CD4-positive, alpha-beta T cell treated with Interleukin-21 for 1 hour (primary cell): ENCODE measurements at places on chromosomes 4 and X.

DNA sequence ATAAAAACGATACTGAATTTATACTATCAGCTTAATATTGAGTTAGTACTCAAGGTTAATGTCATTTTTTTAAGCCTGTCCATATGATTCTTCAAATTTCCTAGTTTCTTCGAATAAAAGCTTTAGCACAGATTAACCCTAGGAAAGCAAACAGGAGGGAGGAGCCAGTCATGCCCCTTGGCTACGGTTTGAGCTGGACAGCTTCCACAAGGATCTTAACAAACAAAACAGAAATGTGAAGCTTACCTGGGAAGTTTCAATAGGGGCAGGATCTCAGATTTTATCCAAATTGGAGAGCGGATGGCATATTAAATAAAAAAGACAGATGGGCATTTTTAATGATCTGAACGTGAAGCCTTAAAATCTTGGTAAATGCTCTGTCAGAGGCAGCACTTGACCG lies 2.3 kb downstream of the NWD2 start:
- no peak for DNase-seq

DNA sequence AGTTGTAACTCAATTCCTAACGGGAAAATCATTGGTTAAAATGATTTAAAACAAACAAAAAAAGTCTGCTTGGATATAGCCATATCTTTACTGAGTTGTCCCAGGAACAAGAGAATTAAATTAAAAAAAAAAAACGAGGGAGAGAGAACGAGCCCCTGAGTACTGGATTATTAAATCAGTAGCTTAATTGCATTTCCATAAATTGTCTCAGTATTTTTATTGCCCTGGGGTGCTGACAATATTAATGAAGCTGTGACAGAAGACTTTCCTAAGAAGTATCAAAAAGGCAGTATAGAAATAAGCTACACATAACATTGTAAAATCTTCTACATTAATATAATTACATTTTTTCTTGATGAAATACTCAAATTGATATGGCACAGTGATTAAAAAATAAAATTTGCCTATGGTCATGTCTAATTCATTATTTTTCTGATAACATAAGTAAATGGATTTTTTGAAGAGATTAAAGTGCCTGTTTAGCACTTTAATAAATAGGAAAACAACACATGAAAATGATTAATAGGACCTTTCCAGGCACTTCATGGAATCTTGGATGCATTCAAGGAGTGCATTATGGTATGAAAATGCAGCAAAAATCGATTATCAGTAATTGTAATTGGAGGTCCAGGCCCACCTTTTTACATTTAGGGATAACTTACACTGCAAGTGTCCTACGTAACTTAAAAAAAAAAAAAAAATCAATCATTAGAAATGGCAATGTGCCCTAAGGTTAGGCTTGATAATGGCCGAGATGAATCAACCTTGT lies 2233.4 kb downstream of the ARAP2 start:
- no peak for DNase-seq

GRCh38 chr4:706834-707598 lies 1.4 kb downstream of the PCGF3 start:
- DNase-seq: no peak

- DNase-seq: no peak
Observed at GRCh38 chr4:173182403-173182802, 13.8 kb downstream of the GALNT7 start.

GRCh38 chr4:182255441-182256190 lies 12.4 kb downstream of the TENM3 start:
- DNase-seq: no peak

DNA sequence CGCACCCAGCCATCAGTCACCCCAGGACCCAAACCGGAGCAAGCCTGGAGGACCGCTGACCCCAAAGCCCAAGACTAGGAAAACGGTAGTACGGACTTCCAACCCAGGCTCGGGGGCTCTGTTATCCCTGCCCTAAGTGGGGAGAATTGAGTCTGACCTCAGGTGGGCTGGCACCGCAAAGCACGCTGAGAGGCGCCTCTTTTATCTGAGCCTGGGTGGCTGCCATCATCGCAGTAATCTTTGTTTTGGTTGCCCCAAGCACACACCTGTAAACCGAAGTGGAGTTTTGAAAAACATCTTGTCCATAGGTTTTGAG lies 894 bp upstream of the SH3RF1 start:
- no peak for DNase-seq

DNA sequence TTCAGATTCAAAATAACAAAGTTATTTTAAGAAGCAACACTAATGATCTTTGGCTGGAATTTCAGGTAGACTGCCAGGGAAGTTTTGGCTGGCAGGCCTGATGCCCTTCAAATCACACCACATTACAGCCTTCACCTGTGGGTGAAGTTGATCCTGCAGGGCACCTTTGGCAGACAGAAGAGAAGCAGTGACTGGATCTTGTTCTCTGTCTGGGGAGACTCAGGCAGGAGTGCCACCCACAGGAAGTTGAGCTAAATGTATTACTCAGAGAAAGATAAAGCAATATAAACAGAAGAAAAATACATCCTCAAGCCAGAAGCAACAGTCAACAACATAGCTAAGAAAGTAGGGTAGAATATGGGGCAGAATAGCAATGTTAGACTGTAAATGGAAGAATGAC lies 12.8 kb upstream of the CFAP299 start:
- DNase-seq: no peak

GRCh38 chr4:55447108-55447708 lies 51.5 kb downstream of the TMEM165 start:
- no peak for DNase-seq

- DNase-seq: no peak
Observed at GRCh38 chr4:20416800-20417199, 165.1 kb downstream of the SLIT2 start.

GRCh38 chrX:44503560-44503959 lies 39.1 kb downstream of the FUNDC1 start:
- no peak for DNase-seq

DNA sequence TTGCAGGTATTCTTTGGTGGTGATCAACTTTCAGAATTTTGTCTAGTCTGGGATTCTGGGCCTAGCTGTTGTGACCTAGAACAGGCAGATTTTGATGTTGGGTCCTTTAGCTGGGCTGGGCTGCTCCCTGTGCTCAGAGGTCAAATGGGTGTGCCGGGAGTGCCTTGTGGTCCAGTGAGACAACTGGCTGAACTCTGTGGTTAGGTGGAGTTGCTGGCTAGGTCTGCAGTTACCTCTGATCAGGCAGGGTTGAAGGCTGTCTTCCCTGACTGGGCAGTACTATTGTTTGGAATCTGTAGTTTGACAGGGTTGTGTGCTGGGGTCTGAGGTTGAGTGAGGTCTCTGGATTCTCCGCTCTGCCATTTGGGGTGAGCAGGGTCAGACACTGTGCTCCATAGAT lies 599.3 kb downstream of the RAPGEF2 start:
- DNase-seq: no peak

GRCh38 chrX:41887691-41888090 lies 35.7 kb downstream of the CASK start:
- no peak for DNase-seq

DNA sequence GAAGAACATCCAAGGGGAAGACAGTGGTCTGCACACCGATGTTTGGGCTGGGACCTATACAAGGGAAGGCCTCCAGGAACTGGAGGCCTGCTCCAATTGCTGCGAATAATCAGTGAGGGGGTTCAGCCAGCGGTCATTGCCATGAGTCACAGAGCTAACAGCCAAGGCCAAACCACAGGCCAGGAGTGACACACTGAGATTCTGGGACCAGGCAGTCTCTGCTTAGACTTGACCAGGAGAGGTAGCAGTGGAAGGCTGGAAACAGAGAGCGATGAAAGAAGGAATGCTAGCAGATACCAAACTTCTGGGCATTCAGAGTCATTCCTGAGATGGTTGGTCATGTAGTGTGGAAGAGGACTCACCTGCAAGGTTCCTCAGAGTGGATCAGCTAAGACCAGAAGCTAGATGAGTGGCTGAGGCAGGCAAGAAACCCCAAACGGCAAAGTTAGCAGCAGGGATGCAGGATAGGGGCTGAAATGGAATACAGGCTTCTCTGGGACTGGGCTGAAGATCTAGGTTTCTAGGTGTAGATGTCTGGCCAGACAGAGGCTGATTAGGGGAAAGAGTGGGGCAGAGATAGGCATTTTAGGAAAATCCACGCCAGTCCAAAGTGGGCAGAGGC lies 54.7 kb downstream of the CNGA2 start:
- DNase-seq: no peak

DNA sequence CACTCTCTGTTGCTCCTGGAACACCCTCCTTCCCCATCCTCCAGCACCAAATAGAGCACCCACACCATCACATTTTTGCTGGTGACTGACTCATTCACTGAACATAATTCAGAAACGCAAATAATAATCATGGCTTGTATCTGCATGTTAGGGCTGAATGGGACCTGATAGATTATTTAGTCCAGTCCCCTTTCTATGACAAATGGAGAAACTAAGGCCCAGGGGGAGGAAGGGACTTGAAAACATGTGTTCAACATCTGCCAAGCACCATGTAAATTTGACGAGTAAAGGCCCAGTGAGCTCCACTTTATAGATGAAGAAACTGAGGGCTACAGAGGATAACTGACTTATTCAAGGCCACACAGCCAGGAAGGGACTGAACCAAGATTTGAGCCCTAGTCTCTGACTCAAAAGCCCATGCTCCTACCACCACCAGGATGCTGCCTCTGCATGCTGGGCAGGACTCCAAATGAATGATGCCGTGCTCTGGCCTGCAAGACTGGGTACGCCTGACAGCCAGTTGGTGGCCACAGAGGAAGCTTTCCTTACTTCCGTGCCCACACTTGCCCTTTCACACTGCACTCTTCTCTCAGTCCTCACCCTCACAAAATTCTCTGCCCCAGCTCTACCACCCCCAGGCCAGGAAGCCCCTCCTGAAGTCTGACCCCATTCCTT lies 133.3 kb upstream of the PJA1 start:
- DNase-seq: no peak

DNA sequence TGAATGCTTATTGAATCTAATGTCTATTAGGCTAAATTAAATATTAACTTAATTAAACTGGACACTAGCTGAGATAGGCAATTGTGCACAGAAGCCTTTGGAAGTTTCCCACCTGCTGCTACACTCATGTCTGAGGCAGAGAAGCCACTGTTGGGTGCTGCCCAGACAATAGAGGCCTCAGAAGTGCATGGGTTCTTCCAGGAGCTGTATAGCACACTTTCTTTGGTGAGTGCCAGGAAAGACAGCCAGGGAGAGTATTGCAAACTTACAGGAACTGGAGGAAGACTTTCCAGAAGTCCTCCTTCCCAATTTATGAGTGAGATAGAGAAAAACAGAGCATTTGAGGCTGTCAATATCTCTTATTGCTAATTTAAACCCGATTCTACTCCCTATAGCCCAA lies 89.9 kb downstream of the GPAT3 start:
- no peak for DNase-seq

DNA sequence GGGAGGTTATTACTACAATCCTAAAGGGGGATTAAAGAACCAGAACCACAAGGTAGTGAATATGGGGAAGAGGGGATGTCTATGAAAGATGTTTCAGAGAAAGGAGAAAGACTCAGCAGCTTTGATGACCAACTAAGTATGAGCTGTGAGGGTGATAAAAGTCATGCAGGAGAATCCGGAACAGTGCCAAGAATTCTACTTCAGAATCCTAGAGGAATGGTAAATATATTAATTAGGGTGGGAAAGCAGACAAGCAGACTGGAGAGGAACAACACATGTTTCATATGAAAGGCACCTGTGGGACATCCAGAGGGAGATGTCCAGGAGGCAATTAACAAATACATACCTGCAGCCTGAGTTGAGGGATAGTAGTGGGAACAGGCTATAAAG lies 642.2 kb upstream of the DIPK2B start:
- no peak for DNase-seq

DNA sequence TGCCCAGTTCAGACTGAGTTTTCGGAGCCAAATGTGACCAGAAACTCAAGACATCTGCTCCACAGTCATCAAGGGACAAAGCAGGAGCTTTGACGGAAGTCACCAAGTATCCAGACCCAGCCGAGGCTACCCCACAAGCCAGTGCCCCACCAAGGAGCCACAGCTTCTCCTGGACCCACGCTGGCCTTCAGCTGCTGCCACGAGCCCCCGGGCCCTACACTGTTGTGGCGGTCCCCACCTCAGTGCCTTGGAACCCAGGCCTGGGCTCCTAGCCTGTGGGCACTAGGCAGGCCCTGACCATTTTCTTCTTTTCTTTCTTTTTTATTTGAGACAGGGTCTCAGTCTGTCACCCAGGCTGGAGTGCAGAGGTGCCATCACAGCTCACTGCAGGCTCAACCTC lies 82.1 kb upstream of the NKX1-1 start:
- no peak for DNase-seq

DNA sequence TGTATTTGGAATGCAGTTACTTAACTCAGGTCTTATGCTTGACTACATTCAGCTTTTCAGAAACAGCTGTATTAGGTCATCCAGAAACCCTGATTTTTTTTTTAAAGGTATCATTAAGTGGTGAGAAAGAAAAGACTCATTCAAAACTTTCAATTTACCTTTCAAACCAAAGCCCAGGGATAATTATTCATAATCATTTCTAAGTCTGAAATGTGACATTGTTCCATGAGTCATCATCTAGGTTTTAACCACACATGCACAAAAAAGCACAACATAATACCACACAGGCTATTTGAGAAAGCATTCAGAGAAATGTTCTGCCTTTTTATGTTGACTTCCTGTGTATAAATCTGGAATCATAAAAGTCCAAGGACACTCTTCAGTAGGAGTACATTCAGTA lies 288.2 kb downstream of the IL1RAPL2 start:
- no peak for DNase-seq

- DNase-seq: no peak
Observed at GRCh38 chrX:152738560-152738959, 5.0 kb downstream of the MAGEA12 start.

GRCh38 chr4:89599026-89599425 lies 237.9 kb downstream of the SNCA start:
- no peak for DNase-seq

DNA sequence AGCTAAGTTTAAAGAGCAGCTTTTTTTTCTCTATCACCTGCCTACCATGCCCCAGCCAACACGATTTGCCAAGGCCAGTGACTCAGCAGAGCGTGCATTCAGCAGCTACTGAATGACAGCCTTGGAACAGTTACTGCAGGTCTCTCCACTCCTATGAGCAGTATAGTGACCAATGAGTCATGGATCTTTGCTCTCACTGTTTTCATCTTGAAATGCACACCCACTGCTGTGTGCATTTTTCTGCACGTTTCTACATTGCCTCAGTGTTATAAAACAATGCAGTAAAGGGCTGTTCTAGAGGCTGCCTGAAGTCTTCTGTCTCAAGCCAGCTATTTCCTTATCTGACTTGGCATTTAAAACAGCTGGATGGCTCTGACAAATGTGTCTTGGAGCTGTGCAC lies 66.0 kb upstream of the C4orf54 start:
- DNase-seq: no peak

DNA sequence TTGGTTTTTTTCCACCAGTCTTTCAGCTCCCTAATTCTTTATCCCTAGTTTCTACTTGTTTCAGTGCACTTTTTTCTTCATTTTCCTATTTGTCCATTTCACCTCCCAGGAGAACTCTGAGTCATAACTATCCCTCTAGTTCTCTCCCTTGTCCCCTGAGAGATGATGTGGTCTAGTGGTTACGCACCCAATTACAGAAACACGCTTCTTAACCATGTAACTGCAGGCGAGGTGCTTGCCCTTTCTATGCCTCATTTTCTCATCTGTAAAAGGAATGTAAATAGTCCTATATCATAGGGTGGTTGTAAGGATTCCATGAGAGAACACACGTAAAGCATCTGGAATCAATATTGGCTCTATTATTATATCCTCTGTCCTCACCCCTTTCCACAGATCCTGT lies 8.8 kb upstream of the GRPR start:
- no peak for DNase-seq
